ENCODE measurements at places on chromosomes 13 and 19.
A peak's percentile ranks its signal among the peaks of the same experiment; 100 is the strongest.

GRCh38 chr13:112693831-112694497, 4.1 kb downstream of the ATP11A start:
- no peak for DNase-seq

- no peak for DNase-seq
Measured at GRCh38 chr13:20923272-20923671, 20.7 kb upstream of the XPO4 start.

DNA sequence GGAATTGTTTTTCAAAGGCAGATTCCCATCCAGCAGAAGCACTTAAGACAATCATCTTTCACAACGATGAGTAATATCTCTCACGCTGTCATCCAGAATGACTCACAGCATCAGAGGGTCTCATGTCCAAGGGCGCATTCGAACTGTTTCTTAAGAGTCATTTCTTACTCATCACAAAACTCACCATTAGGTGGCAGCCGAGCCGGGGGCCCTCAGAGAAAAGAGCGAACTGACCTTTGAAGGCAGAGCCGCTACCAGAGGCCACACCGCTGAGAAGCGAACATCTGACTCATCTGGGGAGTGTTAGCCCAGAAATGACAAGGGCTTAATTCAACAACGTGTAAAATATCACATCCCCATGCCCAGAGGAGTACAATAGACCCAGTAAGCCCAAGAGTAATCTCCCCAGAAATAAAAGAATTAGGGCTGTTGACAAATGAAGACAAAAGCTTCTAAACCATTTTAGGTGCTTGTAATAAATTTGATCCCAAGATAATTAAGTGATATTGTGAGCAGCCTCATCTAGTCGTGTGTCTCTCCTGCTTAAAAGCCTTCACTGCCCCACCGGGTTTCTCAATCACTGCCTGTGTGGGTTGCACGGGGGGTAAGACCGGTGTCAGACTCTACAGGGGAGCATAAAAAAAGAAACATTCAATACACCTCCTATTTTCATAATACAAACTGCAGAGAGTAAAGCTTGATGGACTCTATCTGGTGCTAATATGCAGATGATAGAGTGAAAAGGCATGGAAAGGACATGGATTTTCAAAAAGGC, 96.2 kb downstream of the CYSLTR2 start:
- peak; percentile 92 for DNase-seq

- DNase-seq, result no peak
Measured at GRCh38 chr13:92172191-92172590, 773.8 kb downstream of the GPC5 start.
